ENCODE measurements at places on chromosomes 12 and 14.

DNA sequence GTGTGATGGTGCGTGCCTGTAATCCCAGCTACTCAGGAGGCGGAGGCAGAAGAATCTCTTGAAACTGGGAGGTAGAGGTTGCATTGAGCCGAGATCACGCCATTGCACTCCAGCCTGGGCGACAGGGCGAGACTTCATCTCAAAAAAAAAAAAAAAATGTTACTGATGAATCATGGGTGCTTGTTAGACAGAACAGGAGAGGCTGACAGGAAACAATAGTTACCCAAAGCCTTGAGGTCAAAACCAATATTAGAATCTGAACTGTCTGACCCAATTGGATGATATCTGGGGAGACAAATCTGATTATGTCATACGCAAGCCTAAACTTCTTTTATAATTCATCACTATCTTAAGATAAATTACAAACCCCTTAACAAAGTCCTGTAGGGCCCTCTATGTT, 40.7 kb upstream of the KIF21A start:
- no peak for DNase-seq

GRCh38 chr12:42056130-42056529, 88.5 kb downstream of the GXYLT1 start:
- no peak for DNase-seq

GRCh38 chr12:125387206-125387605, 322.0 kb downstream of the AACS start:
- no peak for DNase-seq

DNA sequence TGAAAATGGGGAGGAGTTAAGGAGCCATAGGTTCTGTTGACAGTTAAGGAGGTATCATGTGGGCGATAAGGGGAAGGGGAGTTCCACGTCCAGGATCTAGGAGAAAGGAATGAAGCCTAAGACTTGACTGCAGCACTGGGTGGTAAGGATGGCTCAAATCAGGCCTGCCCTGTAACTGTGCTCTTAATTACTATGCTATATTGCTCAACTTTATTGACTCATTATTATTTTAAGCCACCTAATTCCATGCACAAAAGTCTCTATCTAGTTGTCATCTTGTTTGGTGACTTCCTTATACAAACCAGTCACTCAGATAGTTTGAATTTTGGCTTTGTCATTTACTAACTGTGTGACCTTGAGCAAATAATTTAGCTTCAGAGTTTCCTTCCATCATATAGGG, 242.1 kb upstream of the ARHGAP5 start:
- no peak for DNase-seq

- no peak for DNase-seq
These were observed 58.9 kb upstream of the EEA1 start for GRCh38 chr12:92987846-92988621.

GRCh38 chr12:113582521-113583218, 111.0 kb upstream of the LHX5 start:
- DNase-seq: no peak

DNA sequence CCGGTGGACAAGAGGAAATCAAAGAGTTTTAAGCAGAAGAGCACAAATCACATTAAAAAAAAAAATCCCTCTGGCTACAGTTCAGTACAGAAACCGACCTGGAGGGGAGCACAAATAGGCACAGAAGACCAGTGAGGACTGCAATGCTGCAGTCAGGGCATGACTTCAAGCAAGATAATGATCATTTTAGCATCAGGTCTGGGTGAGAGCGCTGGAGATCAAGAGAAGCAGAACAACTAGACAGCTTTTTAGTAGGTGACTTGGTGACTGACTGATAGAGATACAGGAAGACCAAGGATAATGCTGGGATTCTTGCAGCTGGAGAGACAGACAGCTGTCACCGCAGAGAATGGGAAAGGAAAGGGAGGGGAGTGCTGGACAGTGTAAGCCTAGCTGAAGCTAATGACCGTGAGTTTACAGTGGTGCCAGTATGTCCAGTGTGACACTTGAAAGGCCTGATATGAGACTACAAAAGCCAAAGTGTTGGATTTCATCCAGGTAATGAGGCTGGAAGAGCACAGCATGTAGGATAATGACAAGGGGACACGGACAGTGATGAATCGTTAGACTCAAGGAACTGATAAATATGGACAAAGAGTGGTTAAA, 5.6 kb downstream of the NFYB start:
- DNase-seq: no peak

- DNase-seq: peak; percentile 76
These were observed 48.7 kb upstream of the LALBA start for GRCh38 chr12:48618541-48618940.

- DNase-seq: no peak
These were observed 22.9 kb upstream of the RASSF8 start for GRCh38 chr12:25935355-25936144.

GRCh38 chr12:116381744-116382685, 104.5 kb upstream of the MED13L start:
- peak; percentile 71 for DNase-seq

- DNase-seq: no peak
These were observed 23.9 kb upstream of the NAP1L1 start for GRCh38 chr12:76108356-76108755.

DNA sequence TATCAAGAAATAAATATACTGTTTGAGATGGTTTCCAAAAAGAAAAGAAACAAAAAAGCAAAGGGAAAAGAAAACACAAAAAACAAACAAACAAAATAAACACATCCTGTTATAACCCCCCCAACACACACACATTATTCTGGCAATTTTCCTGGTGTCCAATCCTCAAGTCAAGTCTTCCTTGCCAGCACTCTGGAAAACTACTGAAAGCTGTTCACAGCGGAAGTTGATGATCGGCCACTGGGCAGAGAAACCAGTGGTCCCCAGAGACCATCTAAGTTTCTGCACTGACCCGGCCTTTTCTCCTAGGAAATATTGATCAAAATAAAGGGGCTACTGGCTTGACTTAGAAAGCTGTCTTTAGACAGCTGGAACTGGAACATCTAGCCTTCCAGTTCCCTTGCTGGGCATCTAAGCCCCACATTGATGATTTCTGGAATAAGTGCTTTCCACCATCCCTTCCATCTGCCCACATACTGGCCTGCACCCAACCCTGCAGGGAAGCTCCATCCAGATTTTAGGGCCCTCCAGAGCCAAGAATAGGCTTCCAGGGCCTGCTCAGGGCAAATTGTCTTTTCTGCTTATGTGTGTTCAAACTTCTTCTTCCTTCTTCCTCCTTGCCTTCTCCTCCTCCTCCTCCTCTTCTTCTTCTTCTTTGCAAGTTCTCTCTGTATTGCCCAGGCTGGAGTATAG, 11.6 kb upstream of the PPP1CC start:
- DNase-seq: no peak

DNA sequence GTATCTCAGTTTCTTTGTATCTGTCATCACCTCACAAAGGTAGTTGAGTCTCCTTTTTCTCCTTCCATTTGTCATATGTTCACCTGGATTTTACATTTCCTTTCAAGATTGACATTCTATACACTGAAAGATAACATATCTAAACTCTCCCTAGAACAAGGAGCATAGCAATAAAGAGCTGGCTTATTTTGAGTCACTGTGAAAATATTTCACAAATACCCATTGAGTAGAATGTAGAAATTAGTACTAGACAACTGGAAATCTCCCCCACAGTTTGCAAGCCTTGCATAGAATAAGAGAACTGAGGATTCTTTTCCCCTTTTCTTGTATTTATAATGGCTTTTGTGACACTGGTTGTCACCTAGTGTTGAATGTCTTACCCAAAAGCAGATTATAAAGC, 111.2 kb downstream of the KICS2 start:
- no peak for DNase-seq

DNA sequence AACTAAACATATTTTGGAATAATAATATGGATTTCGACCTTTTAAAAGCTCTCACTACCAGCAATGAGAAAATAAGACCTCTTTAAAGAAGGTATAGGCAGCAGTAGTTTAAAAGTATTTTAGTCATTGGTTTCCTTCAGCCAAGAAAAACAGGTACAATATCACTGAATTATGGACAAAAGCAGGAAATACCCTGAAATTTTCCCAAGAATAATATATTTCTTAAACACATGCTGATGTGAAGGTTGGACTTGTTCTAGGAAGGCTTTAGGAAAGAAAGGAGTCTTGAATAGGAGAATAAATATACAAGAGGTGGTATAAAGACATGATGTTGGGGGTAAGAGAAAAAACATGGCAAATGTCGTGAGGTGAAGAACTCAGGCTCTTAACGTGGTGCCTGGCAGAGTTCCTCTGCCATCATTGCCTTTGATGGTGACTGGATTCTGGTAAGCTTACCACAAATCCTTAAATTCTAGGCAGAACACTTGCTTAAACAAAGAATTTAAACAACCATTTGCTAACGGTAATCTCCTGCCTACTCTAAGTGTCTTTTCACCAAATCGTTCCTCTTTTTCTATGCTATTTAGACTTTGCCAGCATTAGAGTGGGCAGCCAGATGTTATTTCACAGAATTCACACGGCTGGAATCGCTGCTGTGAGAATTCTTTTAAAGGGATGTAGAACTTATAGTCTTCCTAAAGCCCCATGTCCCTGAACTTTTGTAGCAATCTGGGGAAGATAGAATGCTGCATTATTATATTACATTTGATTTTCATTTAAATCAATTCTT, 11.9 kb upstream of the NUDT4 start:
- no peak for DNase-seq

DNA sequence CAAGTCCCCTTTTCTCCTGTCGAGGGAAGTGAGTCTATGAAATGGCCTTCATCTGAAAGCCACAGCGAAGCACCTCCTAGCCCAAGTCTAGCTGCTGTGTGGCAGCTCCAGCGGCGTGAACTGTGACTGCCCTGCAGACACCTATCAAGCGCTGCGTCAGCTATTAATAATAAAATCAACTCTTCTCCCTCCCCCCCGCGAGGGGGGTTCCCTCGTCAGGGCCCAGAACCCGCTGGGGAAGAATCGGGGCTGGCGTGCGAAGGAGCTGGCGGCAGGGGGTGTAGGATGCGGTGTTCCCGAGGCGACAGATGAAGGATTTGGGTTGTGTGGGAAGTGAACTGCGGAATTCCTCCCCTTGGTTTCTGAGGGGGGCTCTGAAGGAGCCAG, 662 bp upstream of the ATP2A2 start:
- DNase-seq: no peak

- DNase-seq: no peak
These were observed 1.0 kb downstream of the ELK3 start for GRCh38 chr12:96194971-96195844.

DNA sequence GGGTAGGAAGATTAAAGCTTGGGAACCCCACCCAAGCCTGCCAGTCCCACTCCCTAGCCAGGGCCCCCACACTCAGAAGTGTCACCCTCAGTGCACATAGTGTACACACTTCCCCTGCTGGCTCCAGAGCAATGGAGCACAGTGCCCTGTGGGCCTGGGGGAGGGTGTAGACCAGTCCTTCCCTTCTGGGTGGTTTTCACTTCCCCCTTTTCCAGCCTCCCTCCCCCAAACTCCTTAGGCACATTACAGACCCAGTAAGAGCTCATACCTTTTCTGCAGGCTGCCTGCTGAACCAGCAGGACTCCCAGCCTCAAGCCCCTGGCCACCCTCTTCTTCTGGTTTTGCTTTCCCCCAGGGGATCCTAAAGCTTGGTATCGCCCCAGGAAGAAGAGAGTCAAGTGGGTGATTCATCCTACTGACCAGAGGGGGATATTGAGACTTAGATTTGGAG, at the start of gene ZNF385A:
Gene ZNF385A, minus strand, starts transcription at position 143 of the 451 bp plus-strand sequence. CDS start 219 bp downstream, outside the sequence.
- no peak for DNase-seq

GRCh38 chr12:106025129-106025528, 113.6 kb downstream of the NUAK1 start:
- DNase-seq: no peak

DNA sequence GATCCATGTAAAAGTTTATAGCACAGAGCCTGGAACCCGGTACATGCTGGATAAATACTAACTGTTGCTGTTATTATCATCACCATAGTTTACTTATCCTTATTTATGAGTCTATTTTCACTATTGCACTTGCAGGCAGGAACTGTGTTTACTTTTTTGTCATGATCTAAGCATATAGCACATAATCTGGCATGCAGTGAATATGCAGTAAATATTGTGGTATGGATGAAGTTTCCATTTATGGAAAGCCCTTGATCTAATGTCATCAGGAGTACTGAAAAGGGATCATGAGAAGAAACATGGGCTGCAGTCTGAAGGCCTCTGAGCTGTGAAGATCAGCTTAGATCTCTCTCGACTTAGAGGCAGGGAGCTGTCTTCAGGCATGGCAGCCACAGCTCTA, 91.6 kb downstream of the KCNK13 start:
- DNase-seq: no peak

DNA sequence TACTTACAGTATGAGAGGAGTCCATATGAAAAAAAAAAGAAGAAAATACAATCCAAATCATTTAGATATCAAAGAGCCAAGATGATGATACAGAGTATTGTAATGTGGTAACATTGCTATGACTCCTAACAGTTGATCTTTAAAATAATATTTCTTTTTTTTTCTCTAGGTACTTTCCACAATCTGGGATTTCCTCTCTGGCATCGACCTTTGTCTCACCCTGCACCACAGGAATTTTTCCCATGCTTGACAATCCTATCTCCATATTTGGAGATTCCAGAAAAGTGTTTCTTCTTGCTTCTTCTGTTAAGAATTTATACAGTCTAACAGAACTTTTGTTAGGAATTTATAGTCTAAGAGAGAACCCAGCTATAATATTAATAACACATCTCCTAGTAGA, 184.4 kb downstream of the ITPR2 start:
- no peak for DNase-seq

DNA sequence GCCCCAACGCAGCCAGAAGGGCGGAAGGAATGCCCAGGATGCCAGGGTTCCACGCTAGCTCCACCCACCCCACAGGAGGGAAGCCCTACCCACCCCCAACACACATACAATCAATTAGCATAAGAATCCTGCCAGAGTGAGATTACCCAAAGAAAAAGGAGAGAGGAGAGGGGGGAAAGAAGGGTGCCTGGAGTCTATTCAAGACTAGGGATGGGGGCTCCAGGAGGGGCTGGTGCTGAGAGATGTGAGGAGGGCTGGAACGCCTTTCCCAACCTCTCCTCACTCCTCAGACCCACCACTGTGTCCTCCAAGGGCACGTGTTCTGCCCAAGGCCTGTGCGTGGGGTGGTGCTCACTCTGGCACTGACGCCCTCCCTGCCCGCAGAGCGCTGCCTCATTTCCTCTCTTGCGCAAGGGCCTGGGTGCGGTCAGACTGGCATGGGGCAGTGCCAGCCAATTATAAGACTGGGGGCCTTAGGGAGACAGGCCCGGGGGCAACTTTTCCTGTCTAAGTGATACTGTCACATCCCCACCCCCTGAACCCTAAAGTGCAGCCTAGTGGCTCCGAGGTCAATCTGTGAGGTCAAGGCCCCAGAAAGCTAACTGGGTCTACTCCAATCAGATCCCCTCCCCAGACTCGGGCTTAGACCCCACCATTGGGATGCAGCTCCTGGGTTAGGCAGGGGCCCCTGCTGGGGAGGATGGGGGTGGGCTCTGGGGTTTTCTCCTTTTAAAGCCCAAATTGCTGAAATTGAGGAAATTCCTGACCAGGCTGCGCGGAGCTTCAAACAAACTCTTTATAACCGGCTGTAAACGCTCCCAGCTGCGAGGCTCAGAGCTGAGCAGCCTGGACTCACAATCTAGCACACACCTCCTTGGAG, 10.2 kb upstream of the ITGB7 start:
- no peak for DNase-seq

- DNase-seq: no peak
These were observed 380.9 kb upstream of the STXBP6 start for GRCh38 chr14:25430808-25431207.
